ENCODE measurements at places on chromosomes 12 and 14.
A peak's percentile ranks its signal among the peaks of the same experiment; 100 is the strongest.

DNA sequence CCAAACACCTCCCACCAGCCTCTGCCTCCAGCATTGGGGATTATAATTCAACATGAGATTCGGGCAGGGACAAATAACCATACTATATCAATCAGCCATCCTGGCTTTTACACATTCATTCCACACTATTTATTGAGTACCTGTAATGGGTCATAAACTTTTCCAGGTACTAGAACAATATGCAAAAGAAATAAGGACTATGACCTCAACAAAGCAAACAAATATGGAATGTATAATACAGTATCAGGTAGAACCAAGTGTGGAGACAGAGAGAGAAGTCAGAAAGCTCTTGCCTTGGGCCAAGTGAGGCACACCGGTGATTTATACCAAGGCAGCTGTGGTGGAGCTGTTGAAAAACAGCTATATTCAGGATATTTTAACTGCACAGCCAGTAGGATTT is 116.3 kb downstream of the TSPAN8 start:
- DNase-seq, result no peak

DNA sequence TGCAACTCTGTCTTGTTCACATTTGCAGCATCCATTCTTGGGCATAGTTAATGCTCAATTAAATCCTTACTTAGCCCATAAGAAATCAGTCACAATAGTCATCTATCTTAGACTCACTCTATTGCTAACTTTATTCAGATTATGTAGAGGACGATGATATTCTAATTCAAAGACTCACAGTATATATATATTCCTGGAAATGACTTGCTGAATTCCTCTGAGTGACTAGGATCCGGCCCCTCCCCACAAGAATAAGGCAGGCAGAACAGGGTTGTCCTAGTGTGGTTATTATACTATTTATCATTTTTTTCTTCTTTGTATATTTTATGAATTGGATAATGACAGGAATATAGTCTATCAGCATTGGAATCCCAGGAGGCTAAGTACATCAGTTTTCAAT is 275.1 kb downstream of the TMTC2 start:
- DNase-seq, result no peak

GRCh38 chr14:105138551-105139111 is 29.9 kb downstream of the JAG2 start:
- no peak for DNase-seq

- no peak for DNase-seq
Observed at GRCh38 chr12:115638733-115639647, 638.5 kb downstream of the MED13L start.

GRCh38 chr12:99110868-99111267 is 465.8 kb downstream of the APAF1 start:
- DNase-seq, result no peak

- no peak for DNase-seq
Observed at GRCh38 chr14:49286257-49286983, 299.8 kb downstream of the RPS29 start.

DNA sequence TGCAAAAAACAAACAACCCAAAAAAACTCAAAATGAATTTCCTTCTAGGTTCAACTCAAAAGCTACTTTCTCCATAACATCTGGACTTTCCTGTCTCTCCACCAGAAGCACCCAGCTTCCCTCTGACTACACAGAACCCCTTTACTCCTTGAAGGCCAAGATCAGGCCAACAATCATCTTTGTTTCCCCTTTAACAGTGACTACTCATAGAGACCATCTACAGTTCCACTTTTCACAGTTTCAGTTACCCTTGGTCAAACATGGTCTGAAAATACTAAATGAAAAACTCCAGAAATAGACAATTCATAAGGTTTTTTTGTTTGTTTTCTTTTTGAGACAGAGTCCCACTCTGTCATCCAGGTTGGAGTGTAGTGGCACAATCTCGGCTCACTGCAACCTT is 11.8 kb downstream of the GCH1 start:
- no peak for DNase-seq

DNA sequence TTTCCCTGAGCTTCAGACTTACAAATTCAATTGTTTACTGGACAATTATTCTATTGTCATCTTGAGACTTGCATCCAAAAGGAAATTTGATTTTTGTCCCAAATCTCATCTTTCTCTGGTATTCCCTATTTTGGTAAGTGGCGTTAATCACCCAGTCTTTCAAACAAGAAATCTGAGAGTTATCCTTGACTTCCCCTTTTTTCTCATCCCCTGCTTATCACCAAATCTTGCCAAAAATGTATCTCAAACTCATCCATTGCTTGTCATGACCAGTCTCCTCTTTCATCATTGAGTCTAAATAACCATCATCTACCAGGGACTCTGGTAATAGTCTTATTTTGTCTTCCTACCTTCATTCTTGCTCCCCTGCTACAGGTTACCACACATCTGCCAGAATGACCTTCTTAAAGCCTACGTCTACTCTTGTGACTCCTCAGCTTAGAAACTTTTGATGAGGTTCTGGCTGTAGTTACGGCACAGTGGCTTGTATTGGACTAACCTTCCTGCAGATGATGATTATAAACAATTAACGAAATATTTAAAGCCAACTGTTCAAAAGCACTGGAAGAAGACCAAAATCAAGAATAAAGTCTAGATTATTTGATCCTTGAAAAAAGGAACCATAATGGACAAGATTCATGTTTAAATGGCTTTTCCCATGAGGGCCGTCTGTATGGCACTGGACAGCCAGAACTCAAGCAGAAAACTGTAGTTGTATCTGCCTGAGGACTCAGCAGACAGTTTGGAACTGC is 9.0 kb upstream of the ANO2 start:
- DNase-seq, result no peak

GRCh38 chr12:31959161-31959700 is at the start of gene RESF1:
RESF1 (plus strand) TSS chr12:31959415; CDS start chr12:31980956, 21,541 bp downstream.
- DNase-seq, result peak; percentile 92

- no peak for DNase-seq
Observed at GRCh38 chr12:18262514-18262913, 1.2 kb downstream of the PIK3C2G start.

DNA sequence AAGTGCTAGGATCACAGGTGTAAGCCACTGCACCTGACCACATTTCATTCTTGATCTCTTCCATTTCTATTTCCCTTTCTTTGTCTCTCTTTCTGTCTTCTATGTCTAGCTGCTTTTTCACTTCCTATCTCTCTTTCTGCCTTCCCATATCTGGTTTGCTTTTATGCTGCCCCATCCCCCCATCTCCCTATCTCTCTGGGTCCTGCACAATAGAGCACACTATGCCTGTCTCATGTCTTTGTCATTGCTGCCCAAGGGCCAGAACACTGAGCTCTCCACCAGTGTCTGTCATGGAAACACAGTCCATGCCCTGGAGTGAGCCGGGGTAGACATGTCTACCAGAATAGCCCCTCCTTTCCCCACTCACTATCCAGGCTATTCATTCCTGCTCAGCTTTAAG is 12.3 kb upstream of the RARG start:
- DNase-seq, result no peak

DNA sequence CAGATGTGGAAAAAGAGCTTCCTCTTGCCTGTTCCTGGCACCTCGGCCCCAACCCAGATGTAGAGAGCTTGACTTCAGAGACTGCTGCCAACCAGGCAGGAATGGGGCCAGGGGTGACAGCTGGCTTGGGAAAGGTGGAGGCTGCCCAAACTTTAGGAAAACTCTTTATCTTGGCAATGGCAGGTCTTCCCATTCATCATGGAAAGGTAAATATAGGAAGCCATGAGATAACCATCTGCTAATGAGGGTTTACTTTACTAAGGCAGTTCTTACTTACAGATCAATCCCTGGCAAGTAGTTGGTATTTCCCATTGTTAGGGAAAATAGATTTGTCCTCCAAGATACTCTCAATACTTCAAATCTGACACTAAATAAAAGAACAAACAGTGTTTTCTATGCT is 143.1 kb upstream of the NUDT4 start:
- DNase-seq, result no peak

DNA sequence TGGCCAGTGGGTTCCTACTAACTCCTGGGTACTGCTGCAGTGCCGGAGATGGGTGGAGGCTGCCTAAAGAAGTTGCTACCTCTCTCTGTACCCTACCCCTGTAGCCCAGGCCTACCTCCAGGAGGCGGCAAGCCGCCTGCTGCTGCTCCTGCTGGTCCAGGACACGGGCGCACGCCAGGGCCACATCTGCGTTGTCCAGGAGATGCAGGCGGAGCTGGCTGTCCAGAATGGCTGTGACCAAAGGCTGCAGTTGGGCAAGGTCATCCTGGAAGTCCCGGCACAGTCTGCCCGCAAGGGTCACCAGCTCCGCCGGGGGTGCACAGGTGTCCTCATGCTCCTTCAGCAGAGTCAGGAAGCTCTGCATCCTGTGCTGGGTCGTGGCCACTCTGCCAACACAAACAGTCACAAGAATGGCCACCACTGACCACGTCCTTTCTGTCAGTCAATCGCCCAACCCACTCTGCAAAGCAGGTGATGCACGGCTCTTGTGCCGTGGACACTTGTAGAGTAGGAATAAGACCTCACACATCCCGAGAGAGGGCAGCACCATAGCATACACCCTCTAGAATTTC is 1.6 kb downstream of the ANHX start:
- no peak for DNase-seq

DNA sequence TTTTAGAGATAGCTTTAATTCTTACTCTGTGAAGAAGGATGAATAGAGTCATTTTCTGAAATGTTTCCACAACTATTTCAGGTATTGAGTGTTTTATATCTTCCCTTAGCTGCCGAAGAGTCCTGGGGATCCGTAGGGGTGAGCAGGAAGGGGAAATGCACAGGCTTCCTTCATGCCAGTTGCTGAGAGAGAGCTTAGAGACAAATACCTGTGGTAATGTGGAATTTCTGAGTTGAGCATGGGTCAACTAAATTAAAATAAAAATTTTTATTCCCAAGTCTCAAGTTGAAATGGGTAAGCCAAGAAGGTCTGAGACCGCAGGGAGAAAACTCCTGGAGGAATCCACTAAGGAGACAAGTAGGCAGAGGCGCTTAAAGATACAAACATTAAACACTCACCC is 185.7 kb downstream of the DAD1 start:
- DNase-seq, result no peak

DNA sequence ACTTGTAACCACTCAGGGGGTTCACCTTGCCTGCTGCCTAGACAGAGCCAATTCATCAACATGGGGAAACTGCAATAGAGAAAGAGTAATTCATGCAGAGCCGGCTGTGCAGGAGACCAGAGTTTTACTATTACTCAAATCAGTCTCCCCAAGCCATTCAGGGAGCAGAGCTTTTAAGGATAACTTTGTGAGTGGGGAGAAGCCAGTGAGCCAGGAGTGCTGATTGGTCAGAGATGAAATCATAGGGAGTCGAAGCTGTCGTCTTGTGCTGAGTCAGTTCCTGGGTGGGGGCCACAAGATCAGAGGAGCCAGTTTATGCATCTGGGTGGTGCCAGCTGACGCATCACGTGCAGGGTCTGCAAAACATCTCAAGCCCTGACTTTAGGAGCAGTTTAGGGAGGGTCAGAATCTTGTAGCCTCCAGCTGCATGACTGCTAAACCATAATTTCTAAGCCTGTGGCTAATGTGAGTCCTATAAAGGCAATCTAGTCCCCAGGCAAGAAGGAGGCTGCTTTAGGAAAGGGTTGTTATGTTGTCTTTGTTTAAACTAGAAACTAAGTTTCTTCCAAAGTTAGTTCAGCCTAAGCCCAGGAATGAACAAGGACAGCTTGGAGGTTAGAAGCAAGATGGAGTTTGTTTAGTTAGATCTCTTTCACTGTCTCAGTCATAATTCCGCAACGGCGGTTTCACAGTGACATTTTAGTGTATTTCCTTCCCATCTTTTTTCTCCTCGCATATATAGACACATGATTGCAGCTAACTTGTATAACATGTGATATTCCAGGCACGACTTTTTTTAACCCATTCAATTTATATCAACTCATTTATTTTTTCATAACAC is 68.9 kb upstream of the NCOR2 start:
- DNase-seq, result peak; percentile 27

- DNase-seq, result no peak
Observed at GRCh38 chr14:71289536-71289935, 382.3 kb downstream of the PCNX1 start.

GRCh38 chr14:93137864-93138263 is 22.1 kb upstream of the ITPK1 start:
- peak; percentile 22 for DNase-seq

- no peak for DNase-seq
Observed at GRCh38 chr14:95679998-95680735, 6.1 kb upstream of the TCL1B start.

- DNase-seq, result no peak
Observed at GRCh38 chr12:51867796-51868428, 19.4 kb upstream of the FIGNL2 start.

DNA sequence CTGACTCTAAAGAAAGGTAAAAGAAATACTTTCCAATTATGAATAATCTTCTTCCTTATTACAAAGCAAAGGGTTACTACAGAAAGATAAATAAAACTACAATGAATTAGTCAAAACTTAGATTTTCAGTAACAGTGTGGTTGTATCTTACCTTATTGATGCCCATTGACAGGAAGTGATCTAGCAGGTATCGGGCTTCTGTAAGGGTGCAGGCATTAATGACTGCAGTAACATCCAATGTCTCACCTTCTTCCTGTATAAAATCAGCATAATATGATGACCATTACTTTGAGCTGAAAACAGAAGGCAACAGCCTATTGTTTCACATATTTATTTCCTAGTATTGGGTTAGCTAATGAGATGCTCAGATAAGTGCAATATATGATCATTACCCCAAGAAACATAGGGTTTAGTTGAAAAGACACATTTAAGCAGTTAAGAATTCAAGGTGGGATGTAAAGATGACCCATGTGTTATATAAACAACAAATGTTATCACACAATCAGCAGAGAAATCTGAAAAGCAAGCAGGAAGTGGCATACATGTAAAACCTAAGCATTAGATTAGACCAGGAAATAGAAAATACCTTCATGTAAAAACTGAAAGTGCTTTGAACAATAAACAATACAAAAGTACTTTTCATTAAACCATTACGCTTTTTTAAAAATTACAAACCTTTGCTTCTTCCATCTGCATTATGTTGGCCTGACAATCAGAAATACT is 111.2 kb downstream of the KIF21A start:
- DNase-seq, result no peak

DNA sequence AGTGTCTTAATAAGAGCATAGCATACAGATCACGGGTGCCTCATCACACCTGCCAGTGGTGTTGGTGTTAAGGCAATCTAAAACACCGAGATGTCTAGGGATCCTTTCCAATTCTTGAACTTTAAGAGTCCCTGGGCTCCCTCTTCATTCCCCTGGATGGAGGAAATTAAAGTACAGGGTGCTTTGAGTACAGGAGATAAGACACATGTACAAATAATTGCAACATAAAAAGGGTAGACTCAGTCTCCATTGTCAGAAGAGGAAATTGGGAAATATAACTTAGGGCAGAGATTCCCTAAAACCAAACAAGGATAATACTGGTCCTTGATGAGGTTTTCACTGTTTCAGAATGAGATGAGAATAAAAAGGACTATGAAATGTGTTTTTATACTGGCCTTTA is 34.9 kb downstream of the SCFD1 start:
- DNase-seq, result no peak

DNA sequence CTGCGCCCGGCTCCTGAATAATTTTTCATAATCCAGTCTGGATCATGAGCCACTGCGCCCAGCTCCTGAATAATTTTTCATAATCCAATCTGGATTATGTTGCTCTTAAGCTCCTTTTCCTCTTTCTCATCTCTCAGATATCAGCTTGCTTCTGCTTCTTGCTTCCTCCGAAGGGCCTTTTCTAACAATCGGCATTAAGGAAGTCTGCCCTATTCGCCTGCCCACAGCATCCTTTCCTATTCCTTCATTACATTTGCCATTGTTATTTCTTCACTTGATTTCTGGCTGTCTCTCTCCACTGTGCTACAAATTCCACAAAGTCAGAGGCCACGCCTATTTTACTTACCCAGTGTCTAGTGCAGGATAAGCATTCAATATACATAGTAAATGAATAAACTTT is 83.5 kb downstream of the TTC7B start:
- no peak for DNase-seq

GRCh38 chr12:45853550-45853949 is 124.0 kb downstream of the ARID2 start:
- DNase-seq, result no peak

Measured in AG08396 (cell line).